ENCODE measurements at places on chromosomes 1 and 21. TPM values are rescaled to one million over a fixed set of nuclear protein-coding genes. Genes with fewer than 3 reads are reported as not detected.

- DNase-seq: no peak
Observed at GRCh38 chr21:21076491-21076890, 78.3 kb downstream of the NCAM2 start.

DNA sequence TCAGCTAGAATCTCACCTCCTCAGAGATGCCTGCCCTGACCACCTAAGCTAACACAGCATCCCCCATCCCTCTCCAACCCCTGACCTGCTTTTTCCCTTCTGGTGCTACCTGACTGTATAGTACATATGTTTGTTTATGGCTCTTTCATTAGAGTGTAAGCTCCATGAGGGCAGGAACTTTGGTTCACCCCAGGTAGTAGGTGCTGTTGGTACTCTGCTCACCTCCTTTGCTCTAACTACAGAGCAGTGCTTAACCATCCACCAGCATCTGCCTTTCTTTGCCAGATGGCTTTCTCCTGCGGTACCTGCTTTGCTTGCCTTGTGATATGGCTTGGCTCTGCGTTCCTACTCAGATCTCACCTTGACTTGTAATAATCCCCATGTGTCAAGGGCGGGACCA is 18.7 kb upstream of the BLACAT1 start:
- no peak for DNase-seq

DNA sequence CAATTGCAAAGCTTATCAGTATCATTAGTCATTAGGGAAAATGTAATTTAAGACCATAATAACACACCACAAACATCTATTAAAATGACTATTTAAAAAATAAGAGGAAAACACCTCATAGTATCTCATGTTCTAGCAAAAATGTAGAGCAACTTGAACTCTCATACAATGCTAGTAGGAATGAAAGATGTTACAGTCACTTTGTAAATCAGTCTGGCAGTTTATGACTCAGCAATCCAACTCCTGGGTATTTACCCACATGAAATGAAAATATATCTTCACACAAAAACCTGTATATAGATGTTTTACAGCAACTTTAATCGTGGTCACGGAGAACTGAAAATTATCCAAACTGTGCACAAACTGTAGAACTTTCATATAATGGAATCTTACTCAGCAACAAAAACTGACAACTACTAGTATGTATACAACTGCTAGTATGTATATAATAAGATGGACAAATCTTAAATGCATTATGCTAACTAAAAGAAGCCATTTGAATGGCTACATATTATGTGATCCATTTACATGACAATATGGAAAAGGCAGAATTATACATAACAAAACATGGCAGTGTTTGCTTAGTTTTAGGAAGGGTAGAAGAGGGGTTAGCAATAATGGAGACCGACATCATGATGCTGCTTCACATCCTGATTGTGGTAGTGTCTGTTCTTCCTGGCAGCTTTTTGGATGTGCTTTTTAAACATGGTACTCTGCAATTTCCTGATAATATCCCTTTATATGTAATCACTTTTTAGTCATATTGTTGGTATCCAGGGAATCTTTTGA is 267.0 kb downstream of the KCTD3 start:
- no peak for DNase-seq

GRCh38 chr1:23108918-23109533 is 59.6 kb downstream of the LUZP1 start:
- DNase-seq: no peak

DNA sequence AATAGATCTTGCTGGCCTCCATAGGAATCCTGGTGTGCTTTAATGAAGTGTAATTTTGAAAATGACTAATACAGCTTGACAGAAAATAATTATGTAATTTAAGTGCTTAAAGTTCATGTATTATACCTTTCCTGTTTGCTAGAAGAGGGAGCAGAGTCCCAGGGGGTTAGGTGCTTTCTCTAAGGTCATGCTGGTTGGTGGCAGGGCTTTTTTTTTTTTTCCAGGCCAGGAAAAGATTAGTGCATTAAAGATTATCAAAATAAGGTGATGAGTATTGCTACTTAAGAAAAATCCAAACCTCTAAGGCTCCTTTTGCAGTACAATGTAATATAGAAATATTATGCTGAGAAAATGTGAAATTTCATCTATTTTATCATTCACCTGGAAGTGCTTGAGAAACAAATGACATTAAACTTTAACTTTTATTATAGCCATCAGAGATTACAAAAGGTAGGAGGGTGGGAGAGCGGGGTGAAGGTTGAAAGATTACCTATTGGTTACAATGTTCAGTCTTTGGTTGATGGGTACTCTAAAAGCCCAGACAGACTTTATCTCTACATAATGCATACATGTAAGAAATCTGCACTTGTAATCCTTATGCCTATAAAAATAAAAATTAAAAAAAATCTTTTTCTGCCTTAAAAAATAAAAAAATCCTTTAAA is 110.8 kb downstream of the RABGAP1L start:
- no peak for DNase-seq

DNA sequence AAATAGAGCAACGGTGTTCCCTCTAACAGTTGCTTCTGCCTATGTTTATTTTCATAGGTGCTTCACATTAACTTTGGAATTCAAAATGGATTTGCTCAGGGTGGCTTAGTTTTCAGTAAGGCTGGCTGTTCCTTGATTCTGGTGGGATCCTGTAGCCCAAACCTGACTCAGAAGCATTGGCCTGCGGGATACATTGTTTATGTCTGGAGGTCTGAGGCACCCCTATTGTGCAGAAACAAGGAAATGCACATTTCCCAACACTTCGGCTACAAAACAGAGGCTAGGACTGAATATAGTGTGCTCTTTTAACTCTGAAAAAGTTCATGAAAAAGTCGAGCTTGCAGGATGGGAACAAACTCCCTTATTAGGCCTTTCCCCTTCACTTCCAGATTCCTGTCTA is 133.8 kb upstream of the F3 start:
- DNase-seq: no peak

- DNase-seq: no peak
Observed at GRCh38 chr1:172914501-172915144, 136.1 kb downstream of the TNFSF18 start.

DNA sequence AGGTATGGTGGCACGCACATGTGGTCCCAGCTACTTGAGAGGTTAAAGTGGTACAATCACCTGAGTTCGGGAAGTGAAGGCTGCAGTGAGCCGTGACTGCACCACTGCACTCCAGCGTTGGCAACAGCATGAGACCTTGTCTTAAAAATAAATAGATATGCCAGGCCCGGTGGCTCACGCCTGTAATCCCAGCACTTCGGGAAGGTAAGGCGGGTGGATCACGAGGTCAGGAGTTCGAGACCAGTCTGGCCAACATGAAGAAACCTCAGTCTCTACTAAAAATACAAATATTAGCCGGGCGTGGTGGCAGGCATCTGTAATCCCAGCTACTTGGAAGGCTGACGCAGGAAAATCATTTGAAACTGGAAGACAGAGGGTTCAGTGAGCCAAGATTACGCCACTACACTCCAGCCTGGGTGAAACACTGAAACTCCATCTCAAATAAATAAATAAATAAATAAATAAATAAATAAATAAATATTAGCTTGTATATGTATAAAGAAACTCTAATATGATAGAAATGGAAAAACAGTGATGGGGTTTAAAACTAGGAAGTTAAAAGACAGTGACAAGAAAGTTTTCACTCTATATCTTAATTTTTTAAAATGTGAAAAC is 18.8 kb downstream of the GATAD2B start:
- no peak for DNase-seq

The LCE2A gene
- total RNA-seq: not detected

GRCh38 chr1:200668514-200669313 is 993 bp downstream of the DDX59 start:
- no peak for DNase-seq

The GRIK1 gene
- 3.8 TPM for total RNA-seq

GRCh38 chr1:24321697-24322469 is 2.7 kb downstream of the GRHL3 start:
- no peak for DNase-seq

GRCh38 chr1:244304156-244304555 is 147.6 kb downstream of the ADSS2 start:
- no peak for DNase-seq

- no peak for DNase-seq
Observed at GRCh38 chr1:231144416-231145193, 17.3 kb upstream of the TRIM67 start.

All from urinary bladder (tissue), 4 donors.